ENCODE measurements at places on chromosomes 3 and 15.

GRCh38 chr15:78691167-78691850 is 50.3 kb upstream of the CHRNB4 start:
- no peak for DNase-seq

DNA sequence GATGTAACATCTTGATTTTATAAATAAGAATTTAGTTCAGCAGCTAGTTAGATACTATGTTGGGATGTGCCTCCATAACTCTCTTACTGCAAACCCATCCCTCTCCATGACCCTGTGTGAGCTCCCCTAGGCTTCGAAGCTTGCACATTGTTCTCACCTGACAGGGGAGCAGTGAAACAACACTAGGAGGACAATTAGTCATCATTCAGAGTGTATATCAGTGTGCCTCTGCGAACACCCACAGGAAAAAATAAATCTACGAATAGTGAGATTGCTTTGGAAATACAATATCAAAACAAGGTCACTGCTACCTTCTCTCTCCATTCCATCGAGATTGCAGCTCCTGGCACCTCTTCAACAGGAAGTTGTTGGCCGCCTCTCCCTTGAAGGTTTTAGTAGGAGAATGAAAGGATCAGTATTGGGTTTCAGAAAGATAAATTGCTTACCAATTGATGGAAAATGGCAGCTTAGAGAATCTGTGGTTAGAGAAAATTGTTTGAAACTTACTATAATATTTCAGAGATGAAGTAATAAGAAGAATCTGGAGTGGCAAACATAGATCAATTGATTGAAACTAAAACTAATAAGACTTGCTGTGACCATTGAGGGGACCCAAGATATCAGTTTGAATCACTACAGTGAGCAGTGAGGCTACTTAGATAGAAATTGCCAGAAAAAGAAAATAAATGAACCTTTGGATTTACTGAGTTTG is 103.2 kb downstream of the CHL1 start:
- peak; percentile 47 for DNase-seq

- peak; percentile 52 for DNase-seq
Observed at GRCh38 chr3:100500320-100500880, 8.0 kb downstream of the TMEM45A start.

- peak; percentile 11 for DNase-seq
Observed at GRCh38 chr3:104392327-104392726, 974.4 kb upstream of the ALCAM start.

DNA sequence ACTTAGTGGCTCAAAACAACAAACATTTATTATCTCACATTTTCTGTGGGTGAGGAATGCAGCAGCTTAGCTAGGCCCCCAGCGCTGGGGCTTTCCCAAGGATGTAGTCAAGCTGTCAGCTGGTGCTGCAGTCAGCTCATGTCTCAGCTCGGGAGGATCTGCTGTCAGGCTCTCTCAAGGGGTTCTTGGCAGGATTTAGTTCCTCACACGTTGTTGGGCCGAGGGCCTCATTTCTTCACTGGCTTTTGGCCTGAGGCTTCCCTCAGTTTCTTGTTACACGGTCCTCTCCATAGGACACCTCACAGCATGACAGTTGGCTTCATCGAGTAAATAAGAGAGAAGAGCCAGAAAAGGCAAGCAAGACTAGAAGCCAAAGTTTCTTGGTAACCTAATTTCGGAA is 13.7 kb upstream of the U2SURP start:
- DNase-seq = no peak

- DNase-seq = no peak
Observed at GRCh38 chr15:98154863-98155262, 194.4 kb downstream of the ARRDC4 start.

DNA sequence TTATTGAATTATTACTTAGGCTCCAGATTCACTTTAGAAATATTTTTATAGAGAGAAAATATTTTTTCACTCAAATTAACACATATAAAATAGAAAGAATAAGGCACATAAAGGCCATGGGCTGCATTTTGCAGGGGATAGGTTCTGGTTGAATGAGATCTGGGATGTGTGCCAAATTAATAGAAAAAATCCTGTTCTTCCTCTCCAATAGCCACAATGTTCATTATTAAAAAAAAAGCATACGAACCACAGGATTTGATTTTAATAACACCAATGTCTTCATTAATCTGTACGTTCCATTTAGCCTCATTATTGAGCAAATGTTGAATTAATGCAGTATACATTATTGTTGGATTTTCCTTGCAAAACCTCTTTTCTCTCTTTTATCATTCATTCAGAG is 622.8 kb upstream of the AGTR1 start:
- DNase-seq = peak; percentile 44

DNA sequence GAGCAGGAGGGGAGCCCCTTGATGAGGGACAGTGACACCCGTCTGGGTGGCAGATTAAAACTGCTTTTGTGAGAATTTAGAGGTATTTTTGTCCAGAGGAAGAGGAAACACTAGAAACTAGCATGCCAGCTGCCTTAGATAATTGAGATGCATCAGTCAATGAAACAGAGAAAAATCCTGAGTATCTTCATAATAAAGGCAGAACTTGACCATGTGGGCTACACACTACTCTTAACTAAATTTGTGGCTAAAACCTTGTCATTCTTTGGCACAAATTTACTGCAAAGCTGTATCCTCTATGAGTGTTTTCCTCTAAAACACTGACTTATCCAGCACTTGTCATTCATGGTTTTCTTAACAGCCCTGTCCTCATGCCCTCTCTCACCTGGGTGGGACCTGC is 259.7 kb upstream of the TPM1 start:
- no peak for DNase-seq

GRCh38 chr3:166223120-166223519 is 385.9 kb upstream of the BCHE start:
- no peak for DNase-seq

- no peak for DNase-seq
Observed at GRCh38 chr3:156582532-156583183, 27.7 kb upstream of the SSR3 start.

All from DMS53 (cell line).